BJ (cell line): ENCODE measurements at places on chromosomes 7 and 10.

- no peak for DNase-seq
These were observed 1.1 kb upstream of the PWWP2B start for GRCh38 chr10:132395704-132396493.

DNA sequence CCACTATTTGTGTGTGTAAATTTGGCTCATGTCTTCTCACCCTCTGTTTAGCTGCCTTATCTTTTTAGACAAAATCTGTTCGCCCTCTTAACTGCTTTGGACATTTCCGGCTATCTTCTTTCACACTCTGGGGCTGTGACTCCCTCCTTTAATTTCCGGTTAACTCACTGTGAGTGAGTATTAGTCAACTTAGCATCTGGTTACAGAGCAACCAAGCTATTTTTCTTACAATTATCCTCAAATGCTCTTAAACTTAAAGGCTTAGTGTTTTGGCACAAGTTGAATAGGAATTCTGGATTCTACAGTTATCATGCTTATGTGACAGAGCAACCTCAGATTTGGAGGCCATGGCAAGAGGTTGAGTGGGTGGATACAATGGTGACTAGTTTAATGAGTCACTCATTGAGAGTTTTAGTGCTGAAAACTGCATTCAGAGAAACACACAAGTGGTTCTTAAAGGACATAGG, 177.6 kb upstream of the SEMA3A start:
- DNase-seq, result peak; percentile 86

DNA sequence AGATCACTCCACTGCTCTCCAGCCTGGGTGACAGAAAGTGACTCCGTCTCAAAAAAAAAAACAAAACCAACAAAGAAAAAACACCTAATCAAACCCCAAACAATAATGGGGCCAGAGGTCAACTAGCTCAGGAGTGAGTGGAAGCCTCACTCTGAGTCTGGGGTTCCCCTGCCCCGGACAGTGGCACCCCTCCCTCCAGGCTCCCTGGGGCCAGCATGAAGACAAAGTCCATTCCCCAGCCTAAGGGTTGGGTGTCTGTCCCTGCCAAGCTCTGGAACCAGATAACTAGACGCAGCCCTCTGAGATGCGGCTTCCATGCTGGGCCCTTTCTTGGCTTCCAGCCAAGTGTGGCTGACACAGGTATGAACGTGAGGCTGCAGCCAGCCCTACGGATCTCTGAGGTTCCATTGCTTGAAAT, 1.7 kb upstream of the FUOM start:
- DNase-seq, result no peak

DNA sequence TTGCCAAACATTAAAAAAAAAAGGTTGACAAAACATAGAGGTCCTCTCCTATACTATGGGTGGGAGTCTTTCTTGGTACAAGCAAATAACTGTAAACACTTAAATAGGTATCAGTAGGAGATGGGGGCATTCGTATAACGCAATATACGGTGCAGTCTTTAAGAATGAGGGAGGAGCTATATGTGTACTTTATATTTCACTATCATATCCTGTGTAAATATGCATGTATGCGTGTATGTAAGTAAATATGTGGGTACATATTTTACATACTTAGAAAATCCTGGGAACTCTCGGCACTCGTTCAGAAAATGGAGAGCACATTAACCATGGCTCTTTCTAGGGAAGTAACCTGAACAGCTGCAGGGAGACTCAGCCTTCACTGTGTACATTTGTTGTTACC, 82.0 kb upstream of the LRRC18 start:
- no peak for DNase-seq

GRCh38 chr10:88657901-88658300, 6.3 kb upstream of the LIPF start:
- no peak for DNase-seq

DNA sequence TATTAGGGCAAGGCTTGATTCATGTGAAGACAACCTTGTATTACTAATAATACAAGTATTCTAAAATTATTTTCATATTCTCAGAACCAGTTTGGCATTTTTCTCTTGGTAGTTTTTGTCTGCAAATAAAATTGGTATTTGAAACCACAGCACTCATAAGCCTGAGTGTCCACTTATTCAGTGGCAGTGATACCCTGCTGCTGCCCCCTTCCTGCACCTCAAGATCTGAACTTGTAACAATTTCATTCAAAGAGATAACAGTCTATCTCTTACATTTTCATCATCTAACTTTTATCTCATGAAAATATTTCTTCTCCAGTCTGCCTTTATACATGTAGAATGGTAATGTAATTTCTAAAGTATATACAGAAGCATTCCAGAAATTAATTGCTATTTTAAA, 9.3 kb downstream of the TFAM start:
- no peak for DNase-seq

- DNase-seq, result no peak
These were observed 36.7 kb upstream of the ABLIM1 start for GRCh38 chr10:114694752-114695151.

DNA sequence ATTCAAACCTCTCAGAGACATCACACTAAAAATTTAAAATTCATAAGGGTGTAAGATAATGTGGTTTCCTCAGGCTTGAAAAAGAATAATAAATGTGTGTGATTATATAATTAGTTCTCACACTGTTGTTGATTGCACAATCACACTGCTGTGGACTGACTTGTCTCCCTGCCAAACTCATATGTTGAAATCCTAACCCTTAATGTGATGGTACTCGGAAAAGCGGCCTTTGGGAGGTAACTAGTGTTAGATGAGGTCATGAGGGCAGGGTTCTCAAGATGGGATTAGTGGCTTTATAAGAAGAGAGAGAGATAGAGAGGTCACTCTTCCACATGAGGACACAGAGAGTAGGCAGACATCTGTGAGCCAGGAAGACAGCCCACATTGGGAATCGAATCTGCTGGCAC, 128.5 kb upstream of the COL1A2 start:
- no peak for DNase-seq

GRCh38 chr7:4207011-4207410, 475.1 kb upstream of the FOXK1 start:
- DNase-seq, result no peak

DNA sequence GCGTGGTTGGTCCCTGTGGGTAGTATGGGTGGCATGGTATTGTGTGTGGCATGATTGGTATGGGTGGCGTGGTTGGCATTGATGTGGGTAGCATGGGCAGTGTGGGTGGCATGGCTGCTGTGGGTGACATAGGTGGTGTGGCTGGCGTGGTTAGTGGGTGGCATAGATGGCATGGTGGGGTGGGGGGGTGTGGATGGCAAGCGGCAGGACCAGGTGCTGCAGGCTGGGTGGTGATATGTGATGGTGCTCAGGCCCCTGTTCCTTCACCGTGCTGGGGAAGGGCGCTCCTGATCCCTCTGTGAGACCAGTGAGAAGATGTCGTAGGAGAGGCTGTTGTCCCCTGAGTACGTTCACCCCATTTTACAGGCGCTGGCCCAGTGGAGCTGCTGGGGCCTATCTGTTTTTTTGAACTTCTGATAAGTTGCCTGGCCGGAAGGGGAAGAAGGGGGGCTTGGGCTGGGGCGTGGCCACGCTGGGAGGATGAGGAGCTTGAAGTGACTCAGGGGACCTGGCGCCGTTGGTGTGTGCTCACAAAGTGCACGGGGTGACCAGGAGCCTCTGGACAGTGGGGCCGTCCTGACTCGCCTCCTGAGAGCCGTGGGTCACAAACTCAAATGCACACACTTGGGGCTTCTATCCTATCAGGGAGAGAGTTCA, 17.5 kb downstream of the INPP5A start:
- DNase-seq, result no peak

GRCh38 chr7:135204876-135205275, 6.5 kb downstream of the WDR91 start:
- no peak for DNase-seq

DNA sequence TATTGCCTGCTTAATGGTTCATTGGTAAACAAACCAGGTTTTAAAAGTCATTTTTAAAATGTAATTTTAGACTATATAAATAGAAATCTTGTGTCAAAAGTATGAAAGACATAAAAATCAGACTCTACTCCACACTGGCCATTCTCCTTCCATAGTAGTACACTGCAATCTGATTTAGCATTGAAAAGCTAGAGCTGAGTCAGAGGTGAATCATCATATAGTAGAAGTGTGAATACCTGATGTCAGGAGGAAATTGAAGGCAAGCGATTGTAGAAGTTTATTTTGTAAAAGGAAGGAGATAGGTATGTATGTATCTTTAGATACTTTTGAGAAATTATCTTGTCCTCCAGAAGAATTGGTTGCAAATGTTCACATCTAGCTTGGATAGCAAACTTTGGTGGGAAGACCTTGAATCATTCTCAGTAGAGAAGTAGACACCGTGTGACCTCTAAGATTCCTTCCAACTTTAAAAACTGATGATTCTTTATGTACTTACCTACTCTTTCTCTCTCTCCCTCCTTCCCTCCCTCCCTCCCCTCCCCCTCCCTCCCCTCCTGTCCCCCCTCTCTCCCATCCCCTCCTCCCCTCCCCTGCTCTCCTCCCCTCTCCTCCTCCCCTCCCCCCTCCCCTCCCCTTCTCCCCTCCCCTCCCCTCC, 88.1 kb downstream of the BTAF1 start:
- peak; percentile 4 for DNase-seq

DNA sequence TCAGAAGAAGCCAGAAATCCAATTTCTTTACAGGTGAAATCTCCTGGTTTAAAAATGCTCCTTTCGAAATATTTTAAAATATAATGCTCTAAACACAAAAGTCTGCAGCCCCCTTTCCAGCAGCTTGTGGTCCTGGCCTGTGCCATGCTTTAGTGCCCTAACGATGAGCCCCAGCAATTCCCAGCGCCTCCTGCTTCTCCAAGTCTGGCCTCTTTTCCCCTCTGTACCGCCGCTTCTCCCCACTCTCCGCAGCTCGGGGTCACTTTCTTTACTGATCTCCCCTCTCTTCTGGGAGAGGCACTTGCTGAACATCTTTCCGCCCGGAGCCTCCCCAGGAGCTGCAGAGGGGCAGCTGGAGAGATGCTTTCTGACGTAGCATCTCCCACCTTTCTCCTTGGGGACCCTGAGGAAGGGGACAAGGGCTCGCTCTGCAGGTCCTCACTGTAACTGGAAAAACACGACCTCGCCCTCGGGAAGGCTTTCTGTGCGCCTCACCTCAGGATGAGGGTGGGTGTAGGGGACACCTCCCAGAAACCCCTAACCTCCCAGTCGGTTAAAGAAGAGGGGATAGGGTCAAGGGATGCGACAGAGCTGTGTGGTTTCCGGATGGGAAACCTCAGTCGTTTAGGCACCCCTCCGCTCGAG, 565 bp upstream of the INA start:
- no peak for DNase-seq

GRCh38 chr7:41882256-41882655, 179.4 kb upstream of the INHBA start:
- DNase-seq, result no peak

DNA sequence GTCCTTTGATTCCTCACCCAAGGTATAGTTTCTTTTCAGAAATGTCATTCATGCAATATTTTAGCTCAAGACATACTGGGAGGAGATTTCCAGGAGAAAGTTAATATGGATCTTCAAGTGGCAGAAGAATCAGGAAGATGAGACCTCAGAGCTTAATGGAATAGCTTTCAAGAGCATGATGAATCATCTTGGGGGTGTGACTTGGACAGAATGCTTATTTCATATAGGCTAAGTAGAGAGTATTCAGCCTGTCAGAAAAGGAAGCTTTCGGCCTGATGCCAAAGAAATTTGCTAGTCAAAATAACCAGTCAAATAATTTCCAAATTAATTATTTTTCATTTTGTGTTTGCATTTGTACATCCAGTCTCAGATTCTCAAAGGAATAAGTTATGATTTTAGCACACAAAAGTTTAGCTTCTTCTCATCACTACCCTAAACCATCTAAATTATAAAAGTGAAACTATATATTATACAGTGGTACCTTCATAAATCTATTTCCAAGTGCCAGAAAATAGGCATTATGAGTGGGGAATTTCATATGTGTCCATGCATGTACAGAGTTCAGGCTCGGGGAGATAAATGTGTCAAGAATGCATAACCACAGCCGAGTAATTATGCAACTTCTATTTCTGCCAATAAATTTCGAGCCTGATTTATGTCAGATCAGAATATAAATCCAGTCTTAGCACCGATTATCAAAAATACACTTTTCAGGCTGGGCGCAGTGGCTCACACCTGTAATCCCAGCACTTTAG, 27.3 kb upstream of the CALD1 start:
- DNase-seq, result no peak

GRCh38 chr10:96858038-96858705, 26.1 kb downstream of the LCOR start:
- DNase-seq, result no peak

DNA sequence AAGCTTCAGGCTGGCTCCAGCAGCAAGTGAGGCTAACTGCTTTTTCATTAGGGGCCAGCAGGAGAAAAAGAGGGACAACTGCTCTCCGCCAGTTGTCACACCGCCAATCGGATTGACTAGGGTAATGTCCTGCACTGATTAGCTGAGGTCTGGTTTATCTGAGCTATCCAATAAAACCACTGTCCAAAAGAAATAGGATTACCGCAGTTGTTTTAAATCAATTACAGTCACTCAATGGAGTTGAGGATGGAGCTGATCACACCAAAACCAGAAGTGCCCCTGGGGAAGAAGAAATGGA, 351.4 kb upstream of the NPVF start:
- DNase-seq, result no peak

DNA sequence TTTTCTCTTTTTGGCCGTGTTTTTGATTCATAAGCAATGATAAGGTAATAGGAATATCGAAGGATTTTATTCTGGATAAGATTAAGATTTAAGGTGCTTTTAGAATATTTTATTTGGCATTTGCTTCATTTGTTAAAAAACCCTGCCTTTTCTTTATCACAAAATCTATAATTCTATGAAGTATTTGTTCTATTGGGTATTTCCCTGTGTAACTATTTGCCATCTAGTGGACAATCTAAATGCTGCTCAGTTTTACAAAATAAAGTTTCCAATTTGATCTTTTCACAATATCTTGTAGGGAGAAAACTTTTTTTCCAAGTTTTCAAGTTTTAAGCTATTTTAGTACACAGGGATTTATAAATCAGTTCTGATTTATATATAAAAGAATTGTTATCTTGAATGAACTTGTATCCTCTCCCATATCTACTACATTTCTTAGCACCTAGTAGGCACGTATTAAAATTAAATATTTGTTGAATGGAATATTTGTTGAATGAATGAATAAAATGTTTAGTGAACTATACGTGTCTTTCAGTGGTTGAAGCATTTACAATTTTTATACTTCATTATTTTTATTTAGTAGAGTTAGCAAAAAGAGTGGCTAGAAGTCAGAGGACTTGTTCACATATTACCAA, 26.5 kb downstream of the ANKRD7 start:
- no peak for DNase-seq

DNA sequence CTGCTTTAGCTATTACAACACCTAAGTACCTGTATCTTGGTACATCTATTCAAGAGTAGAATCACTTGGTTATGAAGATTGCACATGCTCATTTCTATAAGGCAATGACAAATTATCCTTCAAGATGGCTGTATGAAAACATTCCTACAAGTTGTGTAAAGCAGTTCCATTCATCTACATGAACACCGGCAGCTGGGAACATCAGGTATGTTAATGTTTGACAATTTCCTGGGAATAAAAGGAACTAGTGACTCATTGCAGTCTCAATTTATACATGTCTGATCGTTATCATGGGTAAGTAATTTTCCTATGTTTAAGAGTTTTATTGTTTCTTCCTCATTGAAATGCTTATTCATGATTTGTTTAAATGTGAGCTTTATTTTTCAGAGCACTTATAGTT, 203.2 kb upstream of the SEMA3E start:
- no peak for DNase-seq

- DNase-seq, result no peak
These were observed 154.4 kb upstream of the CHRM2 start for GRCh38 chr7:136714062-136714461.
